Heart right ventricle (tissue), 16 donors: ENCODE measurements at places on chromosomes 6 and 20. TPM values are rescaled to one million over a fixed set of nuclear protein-coding genes. Genes with fewer than 3 reads are reported as not detected.

DNA sequence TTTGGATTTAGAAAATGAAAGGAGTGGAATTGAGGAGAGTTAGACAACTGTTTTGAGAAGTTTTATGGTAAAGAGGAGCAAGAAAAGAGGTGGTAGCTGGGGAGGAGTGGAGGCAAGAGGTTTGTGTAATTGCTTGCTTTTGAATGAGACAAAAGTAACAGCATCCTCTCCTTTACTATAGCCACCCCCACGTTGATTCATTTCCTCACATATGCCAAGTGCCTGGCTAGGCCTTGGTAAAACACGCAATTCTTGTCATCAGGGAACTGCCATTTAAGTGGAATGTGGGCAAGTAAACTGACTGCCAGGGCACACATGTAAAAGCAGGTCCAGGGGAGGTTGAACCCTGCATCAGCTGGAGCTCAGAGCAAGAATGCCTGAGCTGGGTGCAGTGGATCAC lies 4.1 kb downstream of the MTRES1 start:
- DNase-seq, result no peak

DNA sequence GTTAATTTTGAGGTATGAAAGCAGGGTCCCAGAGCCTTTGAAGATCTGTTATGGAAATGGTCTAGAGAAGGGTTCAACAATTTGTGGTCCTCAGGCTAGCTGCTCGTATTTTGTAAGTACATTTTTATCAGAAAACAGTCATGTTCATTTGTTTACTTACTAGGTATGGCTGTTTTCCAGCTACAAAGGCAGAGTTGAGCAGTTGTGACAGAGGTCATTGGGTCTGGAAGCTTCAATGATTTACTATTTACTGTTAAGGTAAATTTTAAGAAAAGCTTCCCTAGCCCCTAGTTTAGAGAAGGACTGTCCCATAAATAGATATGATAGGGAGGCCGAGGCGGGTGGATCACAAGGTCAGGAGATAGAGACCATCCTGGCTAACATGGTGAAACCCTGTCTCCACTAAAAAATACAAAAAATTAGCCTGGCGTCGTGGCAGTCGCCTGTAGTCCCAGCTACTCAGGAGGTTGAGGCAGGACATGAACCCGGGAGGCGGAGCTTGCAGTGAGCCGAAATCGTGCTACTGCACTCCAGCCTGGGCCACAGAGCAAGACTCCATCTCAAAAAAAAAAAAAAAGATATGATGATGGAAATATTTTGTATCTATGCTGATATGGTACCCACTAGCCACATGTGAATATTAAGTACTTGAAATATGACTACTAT lies 538.4 kb upstream of the CITED2 start:
- DNase-seq, result no peak

CFAP206 gene
- polyA plus RNA-seq, result 0.44 TPM

DNA sequence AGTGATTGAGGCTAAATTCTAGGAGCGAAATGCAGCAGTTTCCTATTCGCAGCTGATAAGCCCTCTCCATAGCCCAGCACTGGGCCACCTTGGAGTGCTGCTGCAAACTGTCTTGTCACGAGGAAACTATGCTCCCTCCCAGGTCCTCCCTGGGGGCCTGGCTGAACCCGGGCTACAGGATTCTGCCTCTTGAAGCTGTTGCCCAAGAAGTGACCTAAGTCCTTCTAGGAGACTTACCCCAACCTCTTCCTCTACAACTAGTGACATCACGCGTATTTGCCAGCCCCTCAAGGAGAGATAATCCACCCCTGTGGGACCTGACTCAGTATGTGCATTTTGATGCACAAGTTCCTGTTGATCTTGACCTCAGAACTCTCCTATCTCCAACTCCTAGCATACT lies 26.5 kb upstream of the ZFAND3 start:
- no peak for DNase-seq

GNAS-AS1 gene
- polyA plus RNA-seq, result 0.06 TPM

DNA sequence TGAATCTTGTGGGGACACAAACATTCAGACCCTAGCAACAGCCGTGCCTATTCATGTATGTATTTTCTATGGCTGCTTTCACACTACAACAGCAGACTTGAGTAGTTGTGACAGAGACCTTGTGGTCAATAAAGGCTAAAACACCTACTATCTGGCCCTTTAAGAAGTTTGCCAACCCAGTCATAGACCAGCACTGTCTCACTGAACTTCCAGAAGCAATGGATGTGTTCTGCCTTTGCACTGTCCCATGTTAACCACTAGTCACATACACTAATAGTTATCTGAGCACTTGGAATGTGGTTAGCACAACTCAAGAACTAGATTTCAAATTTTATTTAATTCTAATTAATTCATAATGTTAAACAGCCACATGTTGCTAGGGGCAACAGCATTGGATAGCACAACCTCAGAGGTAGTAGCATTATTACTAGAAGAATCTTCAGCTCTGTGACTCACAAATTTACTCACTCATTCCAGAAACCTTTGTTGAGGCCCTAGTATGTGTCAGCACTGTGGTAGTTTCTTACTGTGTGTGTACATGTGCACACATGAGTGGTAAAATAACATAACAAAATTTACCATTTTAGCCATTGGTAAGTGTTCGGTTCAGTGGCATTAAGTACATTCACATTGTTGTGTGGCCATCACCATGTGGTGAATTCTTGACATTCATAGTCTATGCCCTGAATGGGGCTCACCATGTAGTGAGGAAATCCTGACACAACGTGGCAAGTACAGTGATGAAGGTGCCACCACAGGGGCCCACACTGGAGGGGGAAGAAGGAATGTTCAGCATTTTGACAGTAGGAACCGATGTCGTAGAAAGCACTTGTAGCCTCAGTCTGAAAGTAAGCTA lies 107.3 kb downstream of the CEP57L1 start:
- no peak for DNase-seq

GRCh38 chr6:160462551-160463109 lies 114.5 kb downstream of the SLC22A3 start:
- DNase-seq, result no peak

- no peak for DNase-seq
Observed at GRCh38 chr20:62728028-62728780, 19.6 kb downstream of the NTSR1 start.

FABP7 gene
- 0.16 TPM for polyA plus RNA-seq

GRCh38 chr20:58436868-58437645 lies 48.0 kb downstream of the VAPB start:
- no peak for DNase-seq
